ENCODE measurements at places on chromosomes 16 and 17. TPM values are rescaled to one million over a fixed set of nuclear protein-coding genes. Genes with fewer than 3 reads are reported as not detected.

GRCh38 chr17:42519546-42520491 lies 16.2 kb upstream of the NAGLU start:
- DNase-seq = peak; percentile 95

- DNase-seq = no peak
Observed at GRCh38 chr17:2042390-2042847, 597 bp downstream of the OVCA2 start.

DNA sequence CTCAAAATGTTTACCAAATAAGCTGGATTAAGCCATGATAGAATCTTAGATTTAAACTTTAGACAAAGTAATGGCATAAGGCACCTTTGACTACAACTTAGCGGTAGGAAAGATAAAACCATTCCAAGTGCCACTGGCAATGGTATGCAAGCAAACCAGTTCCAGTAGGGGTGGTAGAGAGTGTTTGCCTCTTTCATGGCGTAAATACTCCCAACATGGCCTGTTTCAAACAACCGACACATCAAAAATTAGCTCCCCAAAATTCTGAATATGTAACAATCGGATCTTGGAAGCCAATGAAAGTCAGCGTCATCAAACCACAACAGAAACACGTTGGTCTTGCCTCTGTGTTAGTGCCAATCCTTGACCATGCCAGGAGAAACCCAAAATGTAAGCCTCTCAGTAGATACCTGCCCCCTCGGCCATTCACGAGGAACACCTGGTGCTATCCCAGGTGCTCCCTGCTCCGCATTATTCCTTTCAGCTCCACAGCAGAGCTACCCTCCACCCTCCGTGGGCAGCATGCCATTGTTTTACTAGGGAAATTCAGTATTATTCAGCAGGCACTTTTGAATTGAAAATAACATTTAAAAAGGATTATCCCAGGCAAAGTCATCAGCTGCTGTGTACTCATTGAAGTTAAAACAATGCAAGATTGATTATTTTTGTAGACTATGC lies 307.8 kb upstream of the CDH11 start:
- no peak for DNase-seq

GRCh38 chr17:35449371-35449931 lies 885 bp upstream of the SLFN13 start:
- DNase-seq = peak; percentile 64

Gene TMEM114
- not detected for total RNA-seq

Gene C17orf67
- total RNA-seq = 6.2 TPM

All from sciatic nerve (tissue), 2 donors.